Tibial artery (tissue), 4 donors: ENCODE measurements at places on chromosomes 13 and 19.

DNA sequence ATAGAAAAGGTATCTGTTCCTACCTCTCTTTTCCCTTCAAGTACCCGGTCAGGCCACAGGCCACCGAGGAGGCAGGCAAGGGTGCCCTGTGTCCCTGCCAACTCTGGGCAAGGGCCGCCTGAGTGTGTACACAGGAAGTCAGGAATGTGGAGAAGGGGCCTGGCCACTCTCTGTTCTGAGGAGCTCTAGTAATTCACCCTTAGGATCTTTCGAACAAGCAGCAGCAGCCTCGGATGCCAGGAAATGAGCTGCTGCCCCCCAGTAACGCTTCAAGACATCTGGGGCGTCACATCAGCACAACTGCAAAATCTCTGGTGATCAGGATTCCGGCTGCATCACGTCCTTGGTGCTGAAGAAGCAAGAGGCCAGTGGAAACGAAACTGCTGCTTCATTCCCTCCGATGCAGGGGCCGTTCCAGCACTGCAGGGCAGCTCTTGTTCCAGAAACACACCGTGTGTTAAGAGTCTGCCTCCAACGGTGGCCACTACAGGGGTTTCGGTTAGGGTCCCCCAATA lies 2.0 kb downstream of the RAB20 start:
- no peaks in the 10 kb centered on the region for H3K27me3 ChIP-seq
- peak; percentile 55 for DNase-seq
- peaks cover 14% of the 10 kb centered on the region for H3K36me3 ChIP-seq
- H3K27ac ChIP-seq = peak overlapping the region; percentile 99
- H3K4me3 ChIP-seq = peak overlapping the region; percentile 95
- H3K4me1 ChIP-seq = no peaks in the 10 kb centered on the region

DNA sequence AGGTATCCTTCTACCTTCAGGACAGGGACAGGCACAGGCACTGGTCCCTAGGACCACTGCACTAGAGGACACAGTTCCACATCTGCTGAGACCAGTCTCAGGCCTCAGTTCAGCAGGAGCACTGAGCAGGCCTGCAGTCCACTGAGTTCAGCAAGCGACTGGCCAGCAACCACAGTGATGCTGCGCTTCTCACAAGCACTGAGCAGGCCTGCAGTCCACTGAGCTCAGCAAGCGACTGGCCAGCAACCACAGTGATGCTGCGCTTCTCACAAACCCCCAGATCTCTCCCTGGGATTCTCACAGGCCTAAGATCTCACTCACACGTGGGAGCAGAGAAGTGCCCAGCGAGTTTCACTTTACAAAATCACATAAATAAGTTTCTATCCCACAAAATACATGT lies 140.6 kb downstream of the IRS2 start:
- H3K27me3 ChIP-seq = no peaks in the 10 kb centered on the region
- no peak for DNase-seq
- H3K27ac ChIP-seq = no peak overlapping the region
- no peaks in the 10 kb centered on the region for H3K36me3 ChIP-seq
- H3K4me3 ChIP-seq = no peak overlapping the region

GRCh38 chr19:33159893-33160292 lies 28.0 kb downstream of the WDR88 start:
- no peak overlapping the region for H3K27ac ChIP-seq
- no peaks in the 10 kb centered on the region for H3K36me3 ChIP-seq
- no peak overlapping the region for H3K4me3 ChIP-seq
- peaks cover 8% of the 10 kb centered on the region for H3K27me3 ChIP-seq

- peaks cover 27% of the 10 kb centered on the region for H3K36me3 ChIP-seq
- no peaks in the 10 kb centered on the region for H3K27me3 ChIP-seq
- H3K4me3 ChIP-seq = no peak overlapping the region
Observed at GRCh38 chr19:23378948-23379347, 16.3 kb downstream of the ZNF91 start.

DNA sequence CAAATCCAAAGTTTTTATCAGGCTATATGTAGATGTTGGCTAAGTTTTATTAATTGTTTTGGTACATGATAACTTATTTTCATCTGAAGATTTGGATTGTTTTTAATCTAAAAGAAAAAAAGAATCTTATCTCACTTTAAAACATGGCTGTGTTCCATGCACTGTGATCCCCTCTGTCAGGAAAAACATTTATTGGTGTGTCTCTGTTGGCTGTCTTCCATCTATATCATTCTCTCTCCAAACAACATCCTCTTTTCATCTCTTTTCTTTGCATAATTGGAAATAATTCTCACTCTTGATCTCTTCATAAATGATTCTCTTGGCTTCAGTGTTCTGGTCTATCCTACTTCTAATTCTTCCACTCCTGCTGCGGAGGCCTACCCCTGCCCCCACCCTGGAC lies 4.2 kb downstream of the NALCN start:
- no peaks in the 10 kb centered on the region for H3K27me3 ChIP-seq
- no peak overlapping the region for H3K27ac ChIP-seq
- H3K4me1 ChIP-seq = no peaks in the 10 kb centered on the region
- no peak overlapping the region for H3K4me3 ChIP-seq
- DNase-seq = no peak

DNA sequence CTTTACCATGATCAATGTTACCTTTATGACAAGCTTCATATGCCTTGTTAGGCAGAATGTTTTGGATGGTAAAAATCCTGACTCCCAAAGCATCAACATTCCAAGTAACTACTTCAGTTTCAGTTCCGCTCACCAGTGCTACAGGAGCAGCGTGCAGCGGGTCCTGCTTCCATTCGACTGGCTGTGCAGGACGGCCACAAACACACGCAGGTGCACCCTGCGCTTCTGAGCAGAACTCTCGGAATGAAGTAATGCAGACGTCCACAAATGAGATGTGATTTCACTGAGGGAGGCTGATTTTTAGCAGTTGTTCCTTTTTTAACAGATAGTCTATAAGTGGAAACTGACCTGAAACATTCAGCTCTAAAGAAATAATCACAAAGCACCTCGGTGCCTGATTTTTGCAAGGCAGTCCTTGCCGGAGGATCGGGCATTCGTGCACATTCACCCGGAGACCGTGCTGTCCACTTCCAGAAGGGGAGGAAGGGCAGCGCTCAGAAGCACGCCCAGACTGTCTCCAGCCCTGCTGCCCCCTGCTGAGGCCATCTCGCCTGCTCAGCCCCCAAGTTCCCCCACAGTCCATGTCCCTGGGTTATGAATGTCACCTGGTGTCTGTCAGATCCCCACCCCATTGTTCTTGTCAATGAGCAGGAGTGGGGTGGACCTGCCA lies 85.8 kb downstream of the RAB20 start:
- no peaks in the 10 kb centered on the region for H3K27me3 ChIP-seq
- peaks cover 67% of the 10 kb centered on the region for H3K36me3 ChIP-seq
- peaks cover 14% of the 10 kb centered on the region for H3K4me1 ChIP-seq
- peak; percentile 13 for DNase-seq

DNA sequence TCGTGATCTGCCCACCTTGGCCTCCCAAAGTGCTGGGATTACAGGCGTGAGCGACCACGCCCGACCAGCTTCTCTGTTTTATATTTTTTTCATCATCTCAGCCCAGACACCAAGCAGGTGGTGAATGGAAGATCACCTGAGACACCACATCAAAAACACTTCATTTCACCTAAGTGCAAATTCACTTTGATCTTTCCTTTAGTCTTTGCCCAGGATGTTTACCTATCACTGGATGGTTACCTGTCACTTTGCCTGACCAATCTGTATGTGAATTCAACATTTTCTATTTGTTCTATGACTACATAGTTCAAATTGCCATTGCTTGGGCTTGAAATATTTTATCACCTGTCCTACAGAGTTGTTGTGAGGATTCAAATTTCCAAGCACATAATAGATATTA lies 65.7 kb downstream of the PAN3 start:
- peaks cover 15% of the 10 kb centered on the region for H3K36me3 ChIP-seq
- no peak overlapping the region for H3K4me3 ChIP-seq
- no peaks in the 10 kb centered on the region for H3K27me3 ChIP-seq
- no peak for DNase-seq
- no peaks in the 10 kb centered on the region for H3K4me1 ChIP-seq
- no peak overlapping the region for H3K27ac ChIP-seq

GRCh38 chr13:91270031-91270430 lies 77.5 kb upstream of the MIR17HG start:
- no peak for DNase-seq
- no peaks in the 10 kb centered on the region for H3K27me3 ChIP-seq
- no peaks in the 10 kb centered on the region for H3K36me3 ChIP-seq
- no peak overlapping the region for H3K4me3 ChIP-seq
- H3K27ac ChIP-seq = no peak overlapping the region

DNA sequence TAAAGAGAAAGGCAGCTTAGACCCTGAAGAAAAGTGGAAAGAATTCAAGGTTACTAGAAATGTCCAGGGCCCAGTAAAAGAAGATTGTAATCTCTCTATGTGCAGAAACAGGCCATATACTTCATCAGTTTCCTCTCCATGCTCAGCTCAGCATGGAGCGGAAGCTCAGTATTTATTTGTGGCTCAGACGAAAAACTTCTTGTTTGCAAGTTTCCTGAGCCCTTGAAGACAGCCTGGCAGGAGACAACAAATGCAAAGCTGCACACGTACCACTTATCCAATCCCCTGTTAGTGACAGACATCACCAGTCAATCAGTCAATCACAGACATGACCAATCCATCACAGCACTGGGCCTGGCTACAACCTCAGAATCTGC lies 8.1 kb upstream of the KLF2 start:
- H3K27me3 ChIP-seq = no peaks in the 10 kb centered on the region
- peaks cover 47% of the 10 kb centered on the region for H3K4me1 ChIP-seq
- H3K4me3 ChIP-seq = no peak overlapping the region
- no peak for DNase-seq
- no peaks in the 10 kb centered on the region for H3K36me3 ChIP-seq
- H3K27ac ChIP-seq = peak overlapping the region; percentile 80

- no peaks in the 10 kb centered on the region for H3K36me3 ChIP-seq
- no peaks in the 10 kb centered on the region for H3K4me1 ChIP-seq
- DNase-seq = no peak
- no peak overlapping the region for H3K27ac ChIP-seq
Observed at GRCh38 chr19:756236-756635, 5.3 kb downstream of the MISP start.

DNA sequence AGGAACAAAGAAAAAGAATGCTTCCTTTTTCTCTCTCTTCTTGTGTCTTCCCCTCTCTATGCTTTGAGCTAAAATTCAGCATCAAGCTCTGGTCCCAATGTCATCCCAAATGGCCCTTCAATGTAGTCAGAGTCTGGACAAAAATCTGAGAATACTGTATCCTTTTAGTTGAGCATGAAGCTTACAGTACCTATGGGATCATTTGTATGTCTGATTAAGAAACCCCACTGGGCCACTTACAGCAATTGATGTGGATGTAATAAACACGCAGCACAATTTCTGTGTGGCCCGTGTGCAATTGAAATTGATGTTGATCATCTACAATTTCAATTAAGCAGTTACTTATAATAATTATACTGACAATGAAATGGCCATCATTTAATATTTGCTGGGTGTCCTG lies 188.9 kb upstream of the RNF113B start:
- no peak overlapping the region for H3K4me3 ChIP-seq
- no peak overlapping the region for H3K27ac ChIP-seq
- H3K4me1 ChIP-seq = no peaks in the 10 kb centered on the region
